ENCODE measurements at places on chromosomes 6 and 20.
A peak's percentile ranks its signal among the peaks of the same experiment; 100 is the strongest.

GRCh38 chr6:6007366-6008088, 802 bp upstream of the NRN1 start:
- DNase-seq, result peak; percentile 90

DNA sequence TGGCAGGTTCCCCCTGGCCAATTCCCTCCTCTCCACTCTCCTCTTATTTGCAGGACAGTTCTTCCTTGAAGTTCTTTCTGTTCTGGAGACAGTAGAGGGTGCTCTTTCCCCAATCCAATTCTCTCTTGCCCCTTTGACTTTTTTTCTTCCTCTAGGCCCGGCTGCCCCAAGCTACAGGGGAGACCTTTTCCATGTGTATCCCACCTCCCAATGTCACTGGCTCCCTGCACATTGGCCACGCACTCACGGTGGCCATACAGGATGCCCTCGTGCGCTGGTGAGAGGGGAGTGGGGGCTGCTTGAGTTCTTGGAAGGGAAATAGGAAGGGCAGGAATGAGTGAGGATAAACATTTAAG, 1.5 kb downstream of the VARS2 start:
- peak; percentile 72 for DNase-seq

DNA sequence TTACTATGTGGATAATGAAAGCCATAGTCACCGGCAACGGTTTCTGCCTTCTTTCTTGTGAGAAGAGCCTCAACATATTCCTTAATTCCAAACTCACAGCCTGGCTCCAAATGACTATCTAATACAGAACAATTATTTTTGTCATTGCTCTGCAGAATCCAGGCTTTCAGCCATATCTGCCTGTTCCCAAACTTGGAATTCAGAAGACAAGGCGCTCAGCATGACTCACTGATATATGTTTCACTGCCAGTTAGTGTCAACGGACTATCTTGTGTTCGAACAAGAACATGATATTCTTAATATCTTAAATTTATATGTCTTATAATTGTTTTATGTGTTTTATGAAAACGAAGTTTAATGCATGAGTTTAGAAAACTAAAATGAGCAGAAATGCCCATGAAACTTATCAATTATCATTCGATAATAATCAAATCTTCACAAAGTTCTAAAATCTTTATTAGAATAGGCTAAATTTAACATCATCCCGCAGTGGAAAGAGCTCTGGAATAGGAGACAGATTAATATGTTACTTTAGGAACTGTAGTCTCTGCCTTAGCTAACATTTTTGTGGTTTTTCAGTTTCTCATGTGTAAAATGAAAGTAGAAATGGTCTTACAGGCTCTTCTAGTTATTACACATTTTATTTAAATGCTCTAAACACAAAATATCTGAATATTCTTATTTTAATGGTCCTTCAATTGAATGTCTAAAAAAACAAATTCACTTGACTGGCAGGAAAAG, 669.3 kb upstream of the GJE1 start:
- no peak for DNase-seq

GRCh38 chr6:136696238-136696637, 96.0 kb downstream of the MAP3K5 start:
- no peak for DNase-seq

- no peak for DNase-seq
Observed at GRCh38 chr6:54299542-54300269, 8.5 kb upstream of the TINAG start.

- DNase-seq, result no peak
Observed at GRCh38 chr6:109527989-109528388, 45.0 kb upstream of the ZBTB24 start.

DNA sequence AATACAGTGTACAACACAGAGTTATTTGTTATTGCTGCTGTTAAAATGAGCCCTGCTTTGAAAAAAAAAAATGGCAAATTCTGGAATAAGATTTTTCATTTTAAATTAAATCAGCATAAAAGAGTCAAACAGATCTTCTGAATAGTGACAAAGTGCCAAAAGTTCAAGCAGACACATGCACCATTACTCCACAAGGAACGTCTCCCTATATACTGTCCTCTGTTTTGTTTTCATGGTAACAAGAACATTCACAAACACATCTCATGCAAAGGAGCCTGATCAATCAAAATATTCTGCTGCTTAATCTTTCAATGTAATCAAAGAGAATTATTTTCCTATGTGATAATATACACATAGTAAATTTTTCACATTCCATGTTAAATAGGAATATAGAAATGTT, 2.7 kb downstream of the HIVEP2 start:
- DNase-seq, result no peak

GRCh38 chr20:62482146-62482809, 6.5 kb upstream of the GATA5 start:
- no peak for DNase-seq

DNA sequence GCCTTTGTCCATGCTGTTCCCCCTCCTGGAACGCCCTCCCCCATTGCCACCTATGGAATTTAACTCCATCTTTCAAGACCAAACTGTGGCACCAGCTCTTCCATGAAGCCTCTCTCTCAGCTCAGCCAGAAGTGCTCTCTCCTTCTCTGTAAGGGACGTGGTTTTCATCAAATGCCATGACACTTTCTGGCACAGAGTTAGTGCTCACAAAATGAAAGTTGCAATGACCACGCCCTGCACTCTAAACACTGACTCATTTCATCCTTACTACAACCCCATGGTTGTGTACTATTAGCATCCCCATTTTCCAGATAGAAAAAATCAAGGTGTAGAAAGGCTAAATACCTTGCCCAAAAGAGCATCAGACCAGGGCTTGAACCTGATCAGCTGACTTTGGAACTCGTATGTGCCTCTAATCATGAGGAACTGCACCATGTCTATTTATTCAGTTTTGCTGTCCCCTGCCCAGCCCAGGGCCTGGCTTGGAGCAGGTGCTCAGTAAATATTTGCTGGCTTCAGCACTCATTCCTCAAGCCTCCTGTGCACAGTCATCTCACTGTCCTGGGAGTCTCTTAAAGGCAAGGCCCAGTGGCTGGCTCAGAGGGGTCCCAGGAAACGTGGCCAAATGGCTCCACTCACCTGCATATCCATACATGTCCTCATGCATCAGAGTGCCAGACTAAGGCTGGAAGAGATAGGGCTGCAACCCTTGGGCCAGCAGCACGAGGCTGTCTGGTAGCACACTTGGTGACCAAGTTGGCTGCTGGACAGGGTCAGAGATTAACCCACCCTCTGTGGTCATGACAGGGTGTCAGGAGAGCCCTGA, 77.9 kb downstream of the MRPL14 start:
- no peak for DNase-seq

- no peak for DNase-seq
Observed at GRCh38 chr6:20868397-20869096, 334.3 kb downstream of the CDKAL1 start.

- peak; percentile 19 for DNase-seq
Observed at GRCh38 chr6:45946352-45946751, 69.3 kb downstream of the CLIC5 start.

- DNase-seq, result no peak
Observed at GRCh38 chr6:82095091-82095490, 152.5 kb downstream of the IBTK start.

DNA sequence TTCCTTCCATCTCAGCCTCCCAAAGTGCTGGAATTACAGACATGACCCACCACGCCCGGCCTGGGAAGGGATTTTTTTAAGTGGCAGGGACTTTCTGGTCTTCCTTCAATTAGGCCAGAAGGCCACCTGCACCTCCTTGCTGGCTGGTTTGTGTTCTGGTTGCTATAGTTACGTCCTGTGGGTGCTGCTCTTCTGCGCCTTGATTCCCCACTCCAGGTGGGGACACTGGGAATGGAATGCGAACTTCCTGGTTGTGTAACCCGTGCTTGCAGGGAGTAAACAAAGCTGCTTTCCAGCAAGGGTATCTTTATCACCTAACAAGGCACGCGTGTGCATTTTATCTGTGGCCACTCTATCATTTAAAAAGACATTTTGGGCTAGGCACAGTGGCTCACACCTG, 117.7 kb downstream of the PLEKHG1 start:
- peak; percentile 34 for DNase-seq

DNA sequence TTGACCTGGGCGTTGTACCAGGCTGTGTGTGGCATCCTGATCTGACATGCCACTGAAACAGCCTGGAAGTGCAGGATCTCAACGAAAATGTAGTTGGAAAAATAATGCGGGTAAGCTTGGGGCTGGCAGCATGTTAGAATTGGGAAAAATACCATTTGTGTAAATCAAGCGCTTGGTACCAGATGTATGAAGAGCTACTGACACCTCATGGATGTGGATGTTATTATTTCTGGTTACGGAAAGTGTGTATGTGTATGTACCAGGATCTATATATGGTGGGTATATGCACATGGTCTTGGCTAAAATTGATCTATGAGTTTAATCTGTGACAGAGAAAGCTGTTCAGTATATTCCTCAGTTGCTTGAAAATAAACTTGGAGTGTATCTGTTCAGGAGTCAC, 22.7 kb downstream of the HIVEP1 start:
- DNase-seq, result no peak

- peak; percentile 32 for DNase-seq
Observed at GRCh38 chr20:59042151-59042795, at the start of gene PRELID3B. PRELID3B (minus strand) TSS chr20:59042786; CDS start chr20:59042730, 56 bp downstream.

- DNase-seq, result no peak
Observed at GRCh38 chr6:10390495-10391298, 24.2 kb downstream of the TFAP2A start.

- no peak for DNase-seq
Observed at GRCh38 chr20:59314997-59315396, 14.6 kb downstream of the EDN3 start.

GRCh38 chr20:57638173-57638894, 18.1 kb upstream of the ZBP1 start:
- no peak for DNase-seq

DNA sequence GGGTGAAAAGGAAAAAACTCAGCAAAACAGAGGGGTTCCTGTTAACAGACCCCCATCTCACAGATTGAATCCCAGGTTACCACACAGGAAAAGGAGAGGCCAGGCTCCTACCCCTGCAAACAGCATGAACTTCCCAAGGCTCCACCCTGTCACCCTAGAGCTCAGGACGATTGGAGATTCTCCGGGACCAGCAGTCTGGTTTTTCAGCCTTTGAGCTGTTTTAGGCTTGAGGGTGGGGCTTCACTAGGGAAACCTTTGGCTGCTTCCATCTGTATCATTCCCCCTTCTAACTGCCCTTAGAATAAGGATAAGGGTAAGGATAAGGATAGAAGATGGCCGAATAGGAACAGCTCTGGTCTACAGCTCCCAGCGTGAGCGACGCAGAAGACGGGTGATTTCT, 16.0 kb downstream of the C6orf58 start:
- DNase-seq, result no peak

GRCh38 chr6:147881432-147881831, 372.9 kb downstream of the SAMD5 start:
- DNase-seq, result no peak

GRCh38 chr6:160000280-160000704, 31.4 kb downstream of the IGF2R start:
- no peak for DNase-seq

All from lung microvascular endothelial cell (primary cell).